ENCODE measurements at places on chromosomes 3 and 15.

DNA sequence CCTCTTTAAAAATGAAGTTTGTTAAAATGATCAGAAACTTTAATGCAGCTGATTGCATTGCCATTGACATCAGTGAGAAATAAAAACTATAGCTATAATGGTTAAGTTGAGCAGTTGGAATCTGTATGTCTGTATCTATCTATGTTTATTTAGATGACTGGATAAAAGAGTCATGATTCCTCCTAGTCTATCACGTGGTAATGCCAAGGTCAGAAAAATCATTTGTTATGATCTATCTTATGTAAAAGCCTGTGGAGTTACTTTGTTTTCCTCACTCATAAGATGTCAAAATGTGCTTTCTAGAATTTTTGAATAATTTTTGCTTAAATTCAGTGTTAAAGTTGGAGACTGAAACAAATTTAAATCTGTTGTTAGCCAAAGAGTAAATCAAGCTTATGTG is 63.3 kb downstream of the MBNL1 start:
- no peak for DNase-seq

- DNase-seq: no peak
Observed at GRCh38 chr3:178568155-178568731, 32.0 kb downstream of the KCNMB2 start.

- no peak for DNase-seq
Observed at GRCh38 chr15:84594617-84595290, 6.1 kb upstream of the ZSCAN2 start.

GRCh38 chr3:178671791-178672190 is 135.6 kb downstream of the KCNMB2 start:
- DNase-seq: no peak

- DNase-seq: no peak
Observed at GRCh38 chr15:43105077-43105736, 631 bp downstream of the UBR1 start.

GRCh38 chr3:33170531-33170930 is 48.1 kb downstream of the SUSD5 start:
- DNase-seq: no peak

GRCh38 chr3:14698601-14699244 is 23.8 kb downstream of the C3orf20 start:
- DNase-seq: no peak

All from stimulated activated CD8-positive, alpha-beta memory T cell treated with anti-CD3 and anti-CD28 coated beads, Interleukin-15, amount 100 ng/mL, for 1 hour (primary cell).